SK-N-DZ (cell line): ENCODE measurements at places on chromosomes 7 and 10.

- DNase-seq: no peak
These were observed 521.9 kb downstream of the TYW1 start for GRCh38 chr7:67518580-67518979.

GRCh38 chr10:132946806-132947546, 4.6 kb upstream of the CFAP46 start:
- no peak for DNase-seq

GRCh38 chr7:756928-757560, 30.0 kb upstream of the PRKAR1B start:
- no peak for DNase-seq

GRCh38 chr7:104983076-104983577, 30.9 kb upstream of the KMT2E start:
- DNase-seq: no peak

GRCh38 chr7:51316262-51316665, 345 bp downstream of the COBL start:
- DNase-seq: no peak

GRCh38 chr7:123725586-123726171, 23.1 kb downstream of the WASL start:
- no peak for DNase-seq

DNA sequence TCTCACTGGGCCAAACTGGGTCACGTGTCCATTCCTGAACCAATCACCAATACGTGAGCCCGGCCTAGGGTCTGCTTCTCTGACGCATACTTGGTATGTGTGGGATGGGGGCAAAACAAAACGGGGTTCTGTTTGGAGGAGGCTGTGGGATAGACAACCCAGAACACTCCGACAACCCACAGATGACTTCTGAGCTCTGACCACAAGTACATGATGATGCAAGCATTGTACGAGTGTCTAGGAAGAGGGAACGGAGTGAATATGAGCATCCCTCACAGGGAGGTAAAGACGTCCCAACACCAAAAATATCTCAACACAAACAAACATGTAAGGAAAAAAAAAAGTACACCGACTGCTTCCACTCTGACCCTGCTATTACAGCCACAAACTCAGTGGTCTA, 5.6 kb downstream of the DAGLB start:
- no peak for DNase-seq

DNA sequence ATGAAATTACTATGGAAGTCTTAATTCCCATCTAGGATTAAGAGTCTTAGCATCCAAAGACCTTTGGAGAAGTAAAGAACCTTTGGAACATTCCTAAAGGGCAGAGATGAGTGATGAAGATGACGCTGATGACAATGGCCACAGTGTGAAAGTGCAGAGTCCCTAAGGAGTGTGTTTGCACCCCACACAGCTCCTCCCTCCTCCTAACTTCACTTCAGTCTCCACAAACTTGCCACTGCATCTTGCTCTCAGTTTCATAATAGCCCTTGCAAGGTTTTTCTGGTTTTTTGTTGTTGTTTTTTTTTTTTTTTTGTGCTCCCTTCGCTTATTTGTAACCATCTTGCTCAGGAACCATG, 117.5 kb upstream of the ANLN start:
- DNase-seq: no peak

DNA sequence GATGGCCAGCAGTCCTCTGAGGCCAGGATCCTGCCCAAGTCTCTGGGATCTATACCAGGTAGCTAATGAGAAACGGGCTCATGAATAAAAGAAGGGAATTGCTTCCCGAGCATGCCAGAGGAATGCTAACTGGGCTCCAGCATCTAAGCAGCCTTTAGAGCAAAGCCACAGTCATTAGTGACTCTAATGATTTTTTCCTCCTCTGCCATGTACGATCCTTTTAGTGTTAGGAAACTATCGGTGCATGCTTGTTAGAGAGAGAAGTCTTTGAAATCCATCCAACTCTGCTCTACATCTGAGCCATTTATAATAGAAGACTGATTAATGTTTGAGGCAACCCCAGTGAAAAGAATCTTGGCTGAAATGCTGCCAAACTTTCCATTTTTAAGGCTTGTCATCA, 124.9 kb upstream of the TCERG1L start:
- DNase-seq: no peak

DNA sequence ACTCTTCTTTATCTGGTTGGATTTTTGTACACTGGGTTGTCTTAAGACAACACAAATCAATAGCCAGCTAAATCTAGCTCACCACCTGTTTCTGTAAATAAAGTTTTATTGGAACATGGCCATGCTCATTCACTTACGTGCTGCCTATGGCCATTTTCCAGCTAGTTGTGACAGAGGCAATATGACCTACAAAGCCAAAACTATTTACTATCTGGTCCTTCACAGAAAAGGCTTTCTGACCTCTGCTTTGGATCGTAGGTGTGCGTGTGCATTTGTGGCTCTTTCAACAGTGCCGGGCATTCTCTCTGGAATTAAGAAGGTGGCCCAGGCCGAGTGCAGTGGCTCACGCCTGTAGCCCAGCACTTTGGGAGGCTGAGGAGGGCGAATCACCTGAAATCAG, 45.5 kb downstream of the NRAP start:
- no peak for DNase-seq

DNA sequence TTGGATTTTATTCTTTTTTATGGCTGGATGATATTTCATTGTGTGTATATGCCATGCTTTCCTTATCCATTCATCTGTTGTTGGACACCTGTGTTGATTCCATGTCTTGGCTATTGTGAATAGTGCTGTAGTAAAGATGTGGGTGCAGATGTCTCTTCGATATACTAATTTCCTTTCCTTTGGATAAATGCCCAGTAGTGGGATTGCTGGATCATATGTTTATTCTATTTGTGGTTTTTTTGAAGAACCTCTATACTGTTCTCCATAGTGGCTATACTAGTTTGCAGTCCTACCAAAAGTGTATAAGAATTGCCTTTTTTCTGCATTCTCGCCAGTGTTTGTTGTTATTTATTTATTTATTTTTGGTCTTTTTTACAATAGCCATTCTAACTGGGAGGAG, 159.8 kb downstream of the WNT2 start:
- DNase-seq: no peak

DNA sequence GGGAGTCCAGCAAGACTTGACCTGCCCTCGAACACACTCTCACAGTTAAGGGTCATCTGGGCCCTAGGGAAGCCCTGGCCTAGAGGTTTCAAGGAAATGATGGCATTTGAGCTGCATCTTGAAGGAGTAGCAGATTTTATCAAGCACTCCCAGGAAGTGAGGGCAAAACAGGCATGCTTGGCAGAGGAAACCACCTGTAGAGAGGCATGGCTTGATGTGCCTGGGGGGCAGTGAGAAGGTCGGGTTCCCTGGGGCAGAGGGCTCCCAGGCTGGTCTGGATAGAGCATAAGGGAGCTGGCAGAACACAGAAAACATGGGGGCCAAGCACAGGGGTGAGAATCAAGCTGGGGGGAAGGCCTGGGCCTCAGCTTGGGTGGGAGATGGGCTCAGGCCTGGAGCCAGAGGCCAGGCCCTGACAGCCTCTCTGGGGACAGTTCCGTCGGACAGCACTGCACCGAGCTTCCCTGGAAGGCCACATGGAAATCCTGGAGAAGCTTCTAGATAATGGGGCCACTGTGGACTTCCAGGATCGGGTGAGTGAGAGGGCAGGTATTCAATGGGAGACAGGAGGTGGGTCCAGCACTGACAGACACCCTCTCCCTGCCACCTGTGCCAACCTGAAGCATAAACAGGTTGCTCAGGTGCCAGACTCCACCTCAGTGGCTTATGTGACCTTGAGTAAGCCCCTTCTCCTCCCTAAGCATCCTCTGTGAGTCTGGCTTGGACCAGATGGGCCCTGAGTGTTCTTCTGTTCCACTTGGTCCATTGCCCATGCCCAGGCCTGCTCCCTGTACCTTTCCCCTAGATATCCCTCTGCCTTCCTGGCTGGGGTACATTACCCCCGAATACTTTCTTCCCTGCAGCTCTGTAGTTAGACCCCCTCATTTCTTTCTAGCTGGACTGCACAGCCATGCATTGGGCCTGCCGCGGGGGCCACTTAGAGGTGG, 3.5 kb upstream of the HOGA1 start:
- DNase-seq: no peak

DNA sequence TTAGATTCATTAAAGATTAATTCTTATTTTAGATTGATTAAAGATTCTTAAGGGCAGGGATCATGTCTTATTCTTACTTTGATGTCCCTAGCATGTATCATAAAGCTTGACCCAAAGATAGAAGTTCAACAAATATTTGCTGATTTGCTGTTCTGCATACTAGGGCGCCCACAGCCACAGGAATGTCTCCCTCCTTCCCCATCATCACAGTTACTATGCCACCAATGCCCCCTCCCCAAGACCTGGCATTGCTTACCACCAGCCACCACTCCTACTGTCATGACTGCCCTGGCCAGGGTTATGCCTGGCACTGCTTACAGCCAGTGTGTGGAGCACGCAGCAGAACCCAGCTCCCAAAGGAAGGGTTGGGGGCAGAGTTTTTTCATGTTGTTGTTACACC, 86.7 kb upstream of the AGK start:
- no peak for DNase-seq

DNA sequence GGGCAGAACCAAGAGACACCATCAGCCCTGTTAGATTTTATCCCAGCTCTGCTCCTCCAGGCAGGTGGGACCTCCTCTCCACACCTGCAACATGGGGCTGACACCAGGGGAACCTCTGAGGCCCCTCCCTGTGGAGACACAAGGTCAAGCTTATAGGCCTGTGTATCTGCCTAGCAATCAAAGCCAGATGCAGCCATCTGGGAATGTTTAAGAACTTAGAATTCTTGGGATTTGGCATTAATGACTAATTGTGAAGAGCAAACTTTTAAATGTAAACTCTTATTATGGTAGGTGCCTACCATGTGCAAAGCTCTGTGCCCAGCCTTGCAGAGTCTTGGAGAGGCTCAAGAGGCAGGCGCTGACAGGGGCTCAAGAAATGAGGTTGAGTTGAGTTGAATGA, 52.1 kb downstream of the TBATA start:
- no peak for DNase-seq

- DNase-seq: no peak
These were observed 93.8 kb downstream of the CPXM2 start for GRCh38 chr10:123797813-123798212.

DNA sequence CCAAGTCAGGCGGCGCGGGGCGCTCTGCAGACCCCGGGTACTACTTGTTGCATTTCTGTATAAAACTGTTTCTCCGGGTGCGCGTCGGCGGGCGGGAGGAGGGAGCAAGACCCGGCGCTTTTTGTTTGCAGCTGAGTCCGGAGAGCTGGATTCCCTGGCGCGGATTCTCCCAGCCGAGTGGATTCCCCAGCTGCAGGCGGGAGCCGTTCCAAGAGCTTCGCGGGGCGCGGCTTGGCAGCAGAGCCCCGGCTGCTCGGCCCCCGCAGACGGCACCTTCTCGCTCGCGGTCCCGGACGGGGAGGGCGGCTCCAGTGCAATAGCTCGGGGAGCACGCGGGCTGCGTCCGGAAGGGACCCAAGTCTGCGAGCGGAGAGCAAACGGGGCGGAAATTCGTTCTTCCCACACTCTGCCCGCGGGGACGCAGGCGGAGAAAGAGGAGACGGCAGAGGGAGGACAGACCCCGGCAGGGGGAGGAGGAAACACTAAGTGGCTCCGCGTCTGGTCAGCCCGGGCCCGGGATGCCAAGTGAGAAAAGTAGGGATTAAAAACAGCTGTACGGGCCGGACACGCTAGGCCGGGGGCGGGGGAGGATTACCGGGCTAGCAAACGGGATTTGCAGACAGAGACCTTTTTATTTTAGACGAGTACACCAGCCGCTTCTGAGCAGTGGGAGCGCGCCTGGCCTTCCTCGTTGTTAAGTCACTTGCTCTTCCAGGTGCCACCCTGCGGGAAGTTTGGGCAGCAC, at the start of gene TRIL:
Gene TRIL (minus strand): TSS at position 96 of the 745 bp plus-strand sequence. CDS start 284 bp downstream, outside the sequence.
- DNase-seq: peak; percentile 64

DNA sequence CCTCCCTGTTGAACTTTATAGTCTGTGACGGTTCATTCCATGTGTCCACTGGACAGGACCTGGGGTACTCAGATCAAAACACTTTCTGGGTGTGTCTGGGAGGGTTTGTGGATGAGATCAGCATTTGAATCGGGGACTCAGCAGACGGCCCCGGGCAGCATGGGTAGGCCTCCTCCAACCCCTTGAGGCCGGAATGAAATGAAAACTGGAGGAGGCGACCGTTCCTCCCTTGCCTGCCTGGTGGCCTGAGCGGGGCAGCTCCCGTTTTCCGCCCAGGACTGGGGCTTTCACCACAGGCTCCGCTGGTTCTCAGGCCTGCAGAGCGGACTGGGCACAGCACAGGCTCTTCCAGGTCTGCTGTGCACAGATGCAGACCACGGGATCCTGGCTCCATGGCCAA, 247.7 kb downstream of the MAD1L1 start:
- no peak for DNase-seq

DNA sequence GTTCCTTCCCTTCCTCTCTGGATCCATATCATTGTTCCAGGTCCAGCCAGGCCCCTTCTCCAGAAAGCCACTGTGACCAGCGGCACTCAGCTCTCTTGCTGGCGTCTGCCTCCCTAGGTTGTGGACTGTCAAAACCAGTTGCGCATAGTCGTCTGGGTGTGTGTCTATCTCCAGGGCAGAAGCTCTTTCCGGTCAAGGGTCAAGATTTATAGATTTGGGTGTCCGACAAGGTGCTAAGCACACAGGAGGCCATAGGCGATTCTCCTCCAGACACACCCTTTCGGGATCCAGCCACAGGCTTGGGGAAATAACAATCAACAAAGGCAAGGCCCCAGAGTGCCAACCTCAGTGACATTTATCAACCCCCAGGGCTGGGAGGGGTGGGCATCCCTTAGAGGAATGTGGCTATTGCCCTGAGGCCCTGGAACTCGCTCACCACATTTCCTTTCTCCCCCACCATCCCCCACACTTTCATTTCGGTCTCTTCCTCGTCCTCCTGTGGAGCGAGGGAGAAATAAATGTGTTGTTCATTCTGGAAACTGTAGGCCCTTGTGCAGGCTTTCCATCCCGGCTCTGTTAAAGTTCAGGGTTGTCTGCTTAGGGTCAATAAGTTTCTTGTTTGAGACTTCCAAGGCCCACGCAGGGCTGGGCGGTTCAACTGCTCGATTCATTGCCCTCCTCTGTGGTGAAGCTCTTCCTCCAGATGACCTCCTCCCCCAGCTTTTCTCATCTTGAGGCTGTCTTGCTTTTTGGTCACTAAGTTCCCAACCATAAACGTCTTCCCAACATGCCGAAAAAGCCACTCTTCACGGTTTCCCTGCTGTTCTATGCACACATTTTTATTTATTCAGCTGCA, 57.9 kb downstream of the AFAP1L2 start:
- DNase-seq: no peak

- no peak for DNase-seq
These were observed 6.3 kb upstream of the PILRB start for GRCh38 chr7:100351657-100352058.

DNA sequence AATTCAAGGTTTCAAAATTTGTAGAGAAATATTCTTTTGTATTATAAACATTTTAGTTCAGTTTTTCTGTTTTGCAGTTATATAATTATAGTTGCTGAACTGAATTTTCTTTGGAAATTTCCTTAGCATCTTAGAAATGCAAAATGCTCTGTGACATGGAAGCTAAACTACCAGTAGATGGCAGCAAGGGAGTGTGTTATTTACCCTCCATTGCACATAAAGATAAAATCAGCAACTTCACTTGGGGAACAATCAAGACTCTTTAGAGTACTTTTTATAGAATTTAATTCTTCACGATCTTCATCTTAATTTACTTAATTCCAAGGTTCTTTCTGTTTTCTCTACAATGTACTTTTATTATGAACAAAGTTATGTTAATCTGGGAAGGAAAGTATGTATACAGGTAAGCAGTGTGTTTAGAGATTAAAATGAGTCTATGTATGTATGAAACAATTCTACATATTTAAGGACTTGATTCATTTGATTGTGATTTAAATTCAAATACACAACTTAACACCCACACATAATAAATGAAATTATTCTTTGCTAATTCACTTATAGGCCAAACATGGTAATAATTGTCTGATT, 404.2 kb downstream of the THSD7A start:
- DNase-seq: peak; percentile 74
